ENCODE measurements at places on chromosomes 5 and 9.
A peak's percentile ranks its signal among the peaks of the same experiment; 100 is the strongest.

GRCh38 chr5:55306641-55307382, 682 bp downstream of the DHX29 start:
- no peak for DNase-seq

DNA sequence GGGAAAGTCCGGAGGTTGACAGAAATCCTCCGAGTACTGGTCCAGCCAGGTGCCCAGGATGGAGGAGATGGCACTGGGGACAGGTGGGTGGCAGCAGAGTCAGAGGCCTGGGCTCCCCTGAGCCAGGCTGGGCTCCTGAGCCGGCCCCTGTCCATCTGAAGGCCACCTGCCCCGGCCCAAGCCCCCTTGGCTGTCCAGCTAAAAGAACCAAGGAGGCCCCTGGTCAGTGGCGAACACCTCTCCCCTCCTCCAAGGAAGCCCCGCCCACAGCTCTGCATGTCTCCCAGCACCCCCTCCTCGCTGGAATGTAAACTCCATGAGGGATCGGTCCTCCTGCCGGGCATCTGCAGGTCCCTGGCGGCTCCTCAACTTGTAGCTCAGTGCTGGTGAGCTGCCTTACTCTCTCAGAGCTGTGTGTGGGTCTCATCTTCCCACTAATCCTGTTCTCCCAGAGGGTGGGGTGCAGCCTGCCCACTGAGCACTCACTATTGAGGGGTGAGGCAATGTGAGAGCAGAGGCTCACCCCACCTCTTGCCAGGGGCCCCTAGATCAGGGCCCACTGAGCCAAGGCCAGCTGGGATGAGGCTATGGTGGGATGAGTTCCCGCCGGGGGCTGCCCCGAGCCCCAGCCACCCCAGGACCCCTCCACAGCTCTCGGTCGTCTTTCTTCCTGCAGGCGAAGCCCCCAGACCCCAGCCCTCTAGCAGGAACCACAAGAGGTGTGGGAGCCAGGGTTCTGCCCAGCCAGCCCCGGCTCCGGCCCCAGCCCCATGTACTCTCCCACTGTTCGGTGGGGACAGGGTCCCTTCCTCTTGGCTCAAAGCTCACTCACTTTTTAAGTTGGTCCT, 12.0 kb downstream of the RALGDS start:
- DNase-seq, result no peak

GRCh38 chr5:1447671-1448361, 2.6 kb upstream of the SLC6A3 start:
- no peak for DNase-seq

- no peak for DNase-seq
These were observed 20.1 kb upstream of the SARDH start for GRCh38 chr9:133758228-133758627.

- DNase-seq, result peak; percentile 65
These were observed 129.6 kb upstream of the CNTLN start for GRCh38 chr9:17005056-17005823.

GRCh38 chr9:132857031-132857430, 21.1 kb downstream of the AK8 start:
- no peak for DNase-seq

- DNase-seq, result peak; percentile 47
These were observed 494.6 kb downstream of the GADD45G start for GRCh38 chr9:90099262-90099963.

DNA sequence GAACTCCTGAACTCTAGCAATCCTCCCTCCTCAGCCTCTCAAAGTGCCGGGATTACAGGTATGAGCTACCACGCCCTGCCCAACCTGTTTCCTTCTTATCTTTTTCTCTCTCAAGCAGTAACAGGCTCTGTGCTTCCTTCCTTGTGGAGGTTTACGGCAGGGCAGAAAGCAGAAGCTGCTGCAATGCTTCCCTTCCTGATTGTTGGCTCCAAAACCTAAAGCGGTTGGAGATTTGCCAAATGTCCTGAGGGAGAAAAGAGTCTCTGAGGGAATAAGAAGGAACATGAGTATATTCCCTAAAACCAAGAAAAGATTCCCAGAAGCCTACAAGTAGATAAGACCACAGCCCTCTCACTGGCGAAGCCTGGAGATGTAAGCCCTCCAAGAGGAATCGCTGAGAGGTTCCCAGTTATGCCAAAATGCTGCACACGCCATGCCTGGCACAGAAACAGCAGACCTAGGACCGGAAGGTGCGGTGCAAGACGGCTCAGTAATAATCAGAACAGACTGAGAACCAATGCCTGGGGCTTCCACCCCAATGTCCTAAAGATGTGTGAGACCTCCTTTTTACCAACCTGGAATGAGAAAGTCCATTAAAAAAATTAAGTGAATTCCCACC, 73.2 kb downstream of the APTX start:
- DNase-seq, result no peak

DNA sequence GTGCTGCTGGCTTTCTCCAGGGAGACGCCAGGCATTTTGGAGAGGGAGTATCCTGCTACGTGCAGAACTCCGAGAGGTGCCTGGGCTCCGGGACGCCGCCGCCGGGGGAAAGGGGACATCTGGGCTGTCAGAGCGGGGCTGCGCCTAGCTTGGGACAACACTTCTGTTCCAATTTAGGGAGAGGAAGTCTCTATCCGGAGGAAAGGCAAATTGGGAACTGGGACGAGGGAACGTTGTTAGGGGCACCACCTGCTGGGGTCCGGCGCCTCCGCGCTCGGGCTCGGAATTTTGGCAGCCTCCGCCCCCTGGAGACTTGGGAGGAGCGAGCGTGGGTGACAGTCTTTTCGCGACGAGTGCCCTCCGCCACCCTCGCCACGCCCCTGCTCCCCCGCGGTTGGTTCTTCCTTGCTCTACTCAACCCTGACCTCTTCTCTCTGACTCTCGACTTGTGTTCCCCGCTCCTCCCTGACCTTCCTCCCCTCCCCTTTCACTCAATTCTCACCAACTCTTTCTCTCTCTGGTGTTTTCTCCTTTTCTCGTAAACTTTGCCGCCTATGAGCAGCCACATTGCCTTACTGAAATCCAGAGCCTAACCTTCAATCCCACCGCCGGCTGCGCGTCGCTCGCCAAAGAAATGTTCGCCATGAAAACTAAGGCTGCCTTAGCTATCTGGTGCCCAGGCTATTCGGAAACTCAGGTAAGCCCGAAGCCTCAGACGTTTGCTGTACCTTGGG, 1.6 kb downstream of the TSLP start:
- peak; percentile 82 for DNase-seq

GRCh38 chr9:19294219-19294618, 63.7 kb downstream of the DENND4C start:
- no peak for DNase-seq

GRCh38 chr5:98503616-98504015, 269.8 kb upstream of the RGMB start:
- DNase-seq, result peak; percentile 14

GRCh38 chr5:143046314-143046713, 276.1 kb downstream of the ARHGAP26 start:
- no peak for DNase-seq

DNA sequence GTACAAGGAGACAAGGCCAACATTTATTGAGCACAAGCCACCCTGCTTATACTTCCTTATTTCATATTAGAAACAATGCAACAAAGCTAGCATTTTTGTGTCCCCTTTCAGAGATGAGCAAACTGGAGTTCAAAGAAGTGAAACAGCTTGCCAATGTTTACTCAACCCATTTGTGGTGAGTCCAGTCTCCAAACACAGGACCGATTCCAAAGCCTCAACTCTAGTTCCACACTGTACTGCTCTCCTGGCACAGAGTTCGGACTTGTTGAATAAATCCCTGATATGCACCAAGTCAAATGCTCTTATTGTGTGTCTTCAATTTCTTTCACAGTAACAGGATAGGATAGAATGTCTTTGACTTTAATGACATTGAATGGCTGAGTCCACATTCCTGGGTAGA, 604.8 kb upstream of the BRINP1 start:
- no peak for DNase-seq

DNA sequence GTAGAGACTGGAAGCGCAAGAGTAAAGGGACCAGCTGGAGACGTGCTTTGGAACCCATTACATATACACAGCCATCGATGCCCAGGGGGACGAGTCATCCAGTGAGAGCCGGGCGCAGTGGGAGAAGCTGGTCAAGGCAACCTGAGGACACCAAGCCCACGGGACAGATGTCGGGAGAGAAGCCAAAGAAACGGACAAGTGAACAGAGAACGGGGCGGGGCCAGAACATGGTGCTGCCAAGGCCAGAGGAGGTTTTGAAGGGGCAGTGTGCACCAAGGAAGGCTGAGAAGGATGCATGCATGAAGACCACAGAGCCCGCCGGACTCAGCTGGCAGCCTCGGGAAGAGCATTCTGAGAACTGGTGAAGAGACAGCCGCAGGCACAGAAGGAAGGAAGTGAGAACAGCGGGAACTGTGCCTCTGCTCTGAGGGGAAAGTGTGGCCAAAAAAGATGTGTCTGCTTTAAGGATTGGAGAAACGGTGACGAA, 20.3 kb downstream of the CAMSAP1 start:
- no peak for DNase-seq

DNA sequence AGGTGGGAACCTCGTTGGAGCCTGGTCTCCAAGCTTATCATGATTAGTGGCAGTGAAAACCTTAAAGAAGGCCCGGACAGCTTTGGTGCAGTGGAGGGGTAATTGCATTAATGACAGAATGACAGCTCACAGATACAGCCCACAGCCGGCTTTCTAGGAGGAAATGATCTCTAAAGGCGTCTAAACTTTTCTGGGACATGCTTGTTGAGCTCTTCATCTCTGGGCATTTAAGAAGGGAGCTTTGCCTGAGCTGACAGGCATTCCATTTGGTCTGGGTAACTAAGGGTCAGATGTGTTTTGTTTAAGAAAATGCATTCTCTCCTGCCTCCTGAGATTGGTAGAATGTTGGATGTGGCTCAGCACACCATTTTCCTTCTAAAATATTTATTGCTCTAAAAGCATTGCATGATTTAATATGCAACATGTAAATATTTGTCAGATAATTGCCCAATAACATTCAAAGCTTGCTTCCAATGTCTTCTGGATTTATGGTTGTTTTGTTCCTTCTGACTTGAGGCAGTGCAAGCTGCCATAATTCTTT, 4.0 kb downstream of the ANKRD33B start:
- no peak for DNase-seq

GRCh38 chr9:134544388-134545214, 97.0 kb upstream of the COL5A1 start:
- peak; percentile 90 for DNase-seq

GRCh38 chr9:693201-694091, 148.1 kb upstream of the DMRT1 start:
- DNase-seq, result peak; percentile 42

GRCh38 chr9:114250235-114250568, 72.7 kb upstream of the ORM1 start:
- no peak for DNase-seq

DNA sequence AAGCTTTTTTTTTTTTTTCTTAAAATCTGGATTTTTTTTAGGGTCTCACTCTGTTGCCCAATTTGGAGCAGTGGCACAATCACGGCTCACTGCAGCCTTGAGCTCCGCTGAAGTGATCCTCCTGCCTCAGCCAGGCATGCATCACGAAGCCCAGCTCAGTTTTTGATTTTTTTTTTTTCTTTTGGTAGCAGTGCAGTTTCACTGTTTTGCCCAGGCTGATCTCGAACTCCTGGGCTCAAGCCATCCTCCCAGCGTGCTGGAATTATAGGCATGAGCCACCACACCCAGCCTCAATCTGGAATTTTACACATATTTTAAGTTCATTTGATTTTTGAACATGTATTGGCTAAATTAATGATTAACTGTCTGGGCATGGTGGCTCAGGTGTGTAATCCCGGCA, 36.3 kb downstream of the TRIO start:
- DNase-seq, result no peak

DNA sequence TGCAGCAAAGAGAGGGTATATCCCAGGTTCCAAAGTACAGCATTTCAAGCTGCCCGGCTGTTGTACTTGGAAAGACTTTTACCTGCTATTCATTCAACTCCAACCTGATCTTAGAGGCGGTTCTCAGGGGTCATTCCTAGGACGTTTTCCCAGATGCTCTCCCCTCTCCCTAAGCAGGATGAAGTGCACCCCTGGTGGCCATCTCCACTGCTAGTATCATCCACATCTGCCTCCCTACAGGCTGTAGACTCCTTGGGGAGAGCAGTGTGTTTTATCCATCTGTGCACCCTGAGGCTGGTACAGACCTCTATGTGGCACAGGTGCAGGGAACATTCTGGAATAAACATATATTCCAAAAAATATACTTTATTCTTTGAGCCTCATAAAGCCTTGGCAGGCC, 56.8 kb downstream of the PTPN3 start:
- peak; percentile 72 for DNase-seq

GRCh38 chr5:15902066-15902465, 277.5 kb downstream of the MARCHF11 start:
- DNase-seq, result no peak

DNA sequence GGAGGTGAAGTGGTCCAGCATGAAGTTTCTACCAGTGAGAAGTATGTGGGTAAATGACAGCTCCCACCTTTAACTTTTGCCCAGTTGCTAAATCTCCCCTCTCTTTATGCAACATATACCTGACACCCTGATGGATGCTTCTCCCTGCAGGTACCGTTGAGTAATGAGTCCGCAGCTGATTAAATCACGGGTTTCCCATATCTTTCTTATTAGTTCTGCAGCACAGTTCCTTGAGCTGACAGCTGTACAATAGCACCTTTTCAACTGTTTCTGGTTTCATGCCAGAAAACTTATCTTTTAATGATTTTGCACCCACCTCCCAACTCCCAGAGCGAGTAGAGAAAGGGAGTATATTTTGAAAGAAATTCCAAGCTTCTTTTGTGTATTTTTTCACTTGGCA, 161.0 kb upstream of the TUT7 start:
- no peak for DNase-seq

- no peak for DNase-seq
These were observed 37.6 kb upstream of the EIF4EBP3 start for GRCh38 chr5:140509898-140510297.

- peak; percentile 44 for DNase-seq
These were observed 105.7 kb upstream of the HAND1 start for GRCh38 chr5:154583671-154584177.

DNA sequence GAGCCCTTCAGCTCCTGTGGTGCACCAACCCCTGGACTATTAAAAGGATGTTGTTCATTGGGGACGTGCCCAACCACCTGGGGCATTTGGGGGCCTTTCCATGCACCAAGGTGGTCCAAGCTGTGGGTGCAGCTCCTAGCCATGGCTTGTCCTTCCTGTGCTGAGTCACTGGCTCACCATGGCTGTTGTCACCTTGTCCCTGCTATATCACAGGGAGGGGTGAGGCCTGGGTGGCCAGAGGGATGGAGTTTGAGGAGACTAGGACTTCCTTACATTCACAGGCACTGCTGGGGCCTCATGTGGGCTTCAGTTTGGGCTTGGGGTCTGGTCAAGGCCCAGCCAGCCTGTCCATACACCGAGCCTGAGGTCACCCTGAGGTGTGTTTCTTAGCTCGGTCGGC, 45.5 kb downstream of the PHF2 start:
- DNase-seq, result no peak

- peak; percentile 40 for DNase-seq
These were observed 152.9 kb upstream of the SLC28A3 start for GRCh38 chr9:84493284-84493947.

- peak; percentile 86 for DNase-seq
These were observed 72.9 kb downstream of the BAAT start for GRCh38 chr9:101311758-101312420.

DNA sequence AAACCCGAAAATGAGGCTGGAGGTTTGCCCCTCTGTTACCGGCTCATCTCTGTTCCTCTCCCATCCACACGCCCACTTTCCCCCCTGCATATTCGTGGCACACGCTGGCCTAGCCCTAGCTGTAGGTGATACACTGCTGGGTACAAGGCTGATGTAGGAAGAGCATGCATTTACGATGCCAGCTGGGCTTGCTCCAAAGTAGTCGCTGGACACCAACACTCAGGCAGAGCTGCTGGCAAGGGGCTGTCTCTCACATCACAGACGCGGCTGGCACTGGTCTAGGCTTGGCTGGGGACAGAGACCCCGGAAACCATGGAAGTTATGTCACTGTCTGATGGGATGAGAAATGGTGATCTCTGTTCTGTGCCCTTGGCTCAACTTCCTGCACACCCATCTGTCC, 9.8 kb upstream of the PHYKPL start:
- DNase-seq, result no peak
